Stimulated activated CD8-positive, alpha-beta memory T cell treated with anti-CD3 and anti-CD28 coated beads, Interleukin-4, amount 100 ng/mL, for 1 hour (primary cell): ENCODE measurements at places on chromosomes 6 and 20.

GRCh38 chr6:54115966-54116365 is 4.7 kb downstream of the MLIP start:
- no peak for DNase-seq

- DNase-seq, result no peak
Measured at GRCh38 chr6:5246141-5247097, 14.3 kb downstream of the LYRM4 start.

DNA sequence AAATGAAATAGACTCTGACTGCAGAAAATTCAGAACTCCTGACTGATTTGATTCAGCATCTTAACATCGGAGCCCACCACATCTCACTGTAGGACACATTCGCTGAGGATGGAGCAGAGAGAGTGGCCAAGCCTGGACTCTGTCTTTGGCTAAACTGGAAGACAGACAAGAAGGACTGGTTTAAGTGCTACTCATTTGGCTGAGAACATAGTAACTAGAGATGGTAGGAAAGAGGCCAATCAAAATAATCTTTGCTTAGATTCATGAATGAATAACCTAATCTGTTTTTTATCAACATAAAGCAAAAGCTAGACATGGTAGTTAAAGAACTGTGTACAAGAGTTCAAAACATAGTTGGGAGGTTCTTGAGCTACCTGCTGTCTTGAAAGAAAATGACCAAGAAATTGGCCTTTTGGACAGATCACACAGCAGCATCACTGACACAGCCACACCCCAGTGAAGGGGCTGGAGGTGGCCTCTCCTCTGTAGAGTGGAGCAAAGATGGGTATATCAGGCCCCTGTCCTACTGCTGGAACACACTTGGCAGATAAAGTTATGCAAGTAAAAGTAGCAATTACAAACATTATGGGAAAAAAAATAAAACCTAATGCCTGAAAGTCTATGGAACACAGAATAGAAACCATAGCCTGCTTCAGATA is 87.1 kb upstream of the NT5E start:
- no peak for DNase-seq

DNA sequence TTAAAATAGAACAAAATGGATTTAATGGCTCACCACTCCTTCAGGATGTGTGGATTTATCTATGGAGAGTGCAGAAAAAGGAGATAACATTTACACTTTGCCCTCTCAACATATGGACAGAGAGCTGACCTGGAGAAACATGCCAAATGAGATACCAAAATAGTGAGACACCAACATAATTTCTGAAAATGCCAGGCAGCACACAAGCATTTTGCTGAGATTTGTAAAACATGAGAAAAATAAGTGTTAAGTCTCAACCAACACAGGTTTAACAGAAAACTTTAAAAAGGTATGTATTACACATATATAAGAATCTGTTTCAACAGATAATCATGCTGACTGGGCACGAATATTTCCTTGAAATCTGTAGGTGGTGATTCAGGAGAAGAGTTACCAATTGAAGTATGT is 145.2 kb downstream of the REV3L start:
- DNase-seq, result no peak

DNA sequence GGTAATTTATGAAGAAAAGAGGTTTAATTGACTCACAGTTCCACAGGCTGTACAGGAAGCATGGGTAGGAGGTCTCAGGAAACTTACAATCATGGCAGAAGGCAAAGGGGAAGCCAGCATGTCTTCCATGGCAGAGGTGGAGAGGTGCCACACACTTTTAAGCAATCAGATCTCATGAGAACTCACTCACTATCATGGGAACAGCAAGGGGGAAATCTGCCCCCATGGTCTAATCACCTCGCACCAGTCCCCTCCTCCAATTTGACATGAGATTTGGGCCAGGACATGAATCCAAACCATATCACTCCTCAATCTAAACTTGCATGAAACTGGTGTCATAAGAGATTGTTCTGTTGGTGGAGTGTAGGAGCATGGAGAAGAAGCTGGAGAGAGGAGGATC is 51.6 kb upstream of the CCN6 start:
- no peak for DNase-seq

DNA sequence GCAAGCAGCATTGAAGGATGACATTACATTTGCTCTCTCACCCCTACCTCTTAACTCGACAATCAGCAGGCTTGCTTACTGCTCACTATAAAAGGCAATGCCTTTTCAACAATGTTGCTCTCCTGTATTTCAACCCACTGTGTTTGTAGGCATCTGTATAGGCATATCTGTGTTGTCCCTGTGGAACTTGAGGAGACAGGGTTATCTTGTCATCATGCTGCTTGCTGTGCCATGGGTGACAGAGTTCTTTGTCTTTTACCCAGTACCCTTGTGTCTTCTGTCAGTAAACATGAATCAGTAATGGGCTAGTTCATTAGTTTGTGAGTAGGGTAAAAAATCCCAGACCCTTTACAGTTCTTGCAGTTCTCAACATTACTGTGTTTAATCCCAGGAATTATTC is 25.2 kb downstream of the PHF3 start:
- DNase-seq, result no peak
